ENCODE measurements at places on chromosomes 4 and X.
A peak's percentile ranks its signal among the peaks of the same experiment; 100 is the strongest.

DNA sequence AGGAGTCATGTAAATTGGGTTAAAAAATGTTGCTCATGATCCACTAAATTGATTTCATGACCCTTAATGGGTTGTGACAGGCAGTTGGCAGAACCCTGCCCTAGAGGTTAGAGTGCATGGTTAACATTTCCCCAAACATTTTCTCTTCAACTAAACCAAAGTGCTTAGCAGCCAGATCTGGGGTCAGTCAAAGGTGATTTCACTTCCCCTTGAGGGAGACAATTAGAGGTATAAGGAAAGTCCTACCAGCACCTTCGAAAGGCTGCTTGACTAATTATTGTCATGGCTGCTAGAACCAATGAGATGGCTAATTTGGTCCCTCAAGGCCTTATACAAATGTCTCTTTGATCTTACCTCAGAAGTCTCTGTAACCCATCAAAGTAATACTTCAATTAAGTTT, 30.9 kb upstream of the INTS6L start:
- H3K27me3 ChIP-seq = no peaks in the 10 kb centered on the region
- no peaks in the 10 kb centered on the region for H3K36me3 ChIP-seq
- no peak for DNase-seq
- peaks cover 3% of the 10 kb centered on the region for H3K4me1 ChIP-seq
- no peak overlapping the region for H3K27ac ChIP-seq
- no peak overlapping the region for H3K4me3 ChIP-seq

- DNase-seq = no peak
- H3K36me3 ChIP-seq = no peaks in the 10 kb centered on the region
- H3K4me3 ChIP-seq = no peak overlapping the region
- no peaks in the 10 kb centered on the region for H3K4me1 ChIP-seq
- no peak overlapping the region for H3K27ac ChIP-seq
- H3K27me3 ChIP-seq = no peaks in the 10 kb centered on the region
Measured at GRCh38 chrX:111467896-111468295, 43.5 kb upstream of the SERTM2 start.

DNA sequence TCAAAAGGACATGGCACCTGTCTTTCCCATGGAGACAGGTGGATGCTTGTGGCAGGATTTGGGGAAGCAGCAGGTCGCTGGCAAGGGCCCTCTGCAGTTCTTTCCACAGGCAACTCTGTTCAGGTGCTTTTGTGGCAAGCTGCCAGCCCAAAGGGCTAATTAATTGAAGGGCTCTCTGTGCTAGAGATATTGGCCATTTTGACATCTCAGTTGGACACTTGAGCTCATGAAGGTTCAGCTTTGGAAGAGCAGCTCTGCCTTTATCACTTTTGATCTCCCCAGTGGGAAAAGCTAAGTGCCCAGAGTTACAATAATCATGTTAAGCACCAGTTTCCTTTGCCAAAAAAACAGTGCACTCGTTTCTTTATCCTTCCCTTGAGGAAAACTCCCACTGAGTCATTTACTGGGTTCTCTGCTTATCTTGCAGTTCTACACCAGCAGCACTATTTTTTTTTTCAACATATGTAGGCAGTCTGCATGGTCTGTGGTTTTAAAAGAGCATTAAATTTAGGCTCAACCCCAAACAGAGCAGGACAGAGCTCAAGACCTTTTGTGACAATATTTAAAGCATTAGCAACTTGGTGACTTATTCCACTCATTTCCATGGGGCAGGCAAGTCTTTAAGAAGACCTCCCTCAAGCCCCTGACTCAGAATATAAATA, 336.4 kb upstream of the RASGEF1B start:
- no peak overlapping the region for H3K4me3 ChIP-seq
- H3K36me3 ChIP-seq = no peaks in the 10 kb centered on the region
- peaks cover under 1% of the 10 kb centered on the region for H3K4me1 ChIP-seq
- no peak for DNase-seq
- H3K27me3 ChIP-seq = peaks cover 13% of the 10 kb centered on the region
- no peak overlapping the region for H3K27ac ChIP-seq

GRCh38 chrX:103674531-103675454, 11.7 kb downstream of the MORF4L2 start:
- H3K27me3 ChIP-seq = no peaks in the 10 kb centered on the region
- no peak for DNase-seq
- no peak overlapping the region for H3K27ac ChIP-seq
- H3K4me1 ChIP-seq = no peaks in the 10 kb centered on the region

- H3K36me3 ChIP-seq = no peaks in the 10 kb centered on the region
- no peak for DNase-seq
- H3K27me3 ChIP-seq = no peaks in the 10 kb centered on the region
- H3K4me3 ChIP-seq = no peak overlapping the region
- no peaks in the 10 kb centered on the region for H3K4me1 ChIP-seq
- no peak overlapping the region for H3K27ac ChIP-seq
Measured at GRCh38 chr4:91087743-91088142, 960.5 kb downstream of the CCSER1 start.

DNA sequence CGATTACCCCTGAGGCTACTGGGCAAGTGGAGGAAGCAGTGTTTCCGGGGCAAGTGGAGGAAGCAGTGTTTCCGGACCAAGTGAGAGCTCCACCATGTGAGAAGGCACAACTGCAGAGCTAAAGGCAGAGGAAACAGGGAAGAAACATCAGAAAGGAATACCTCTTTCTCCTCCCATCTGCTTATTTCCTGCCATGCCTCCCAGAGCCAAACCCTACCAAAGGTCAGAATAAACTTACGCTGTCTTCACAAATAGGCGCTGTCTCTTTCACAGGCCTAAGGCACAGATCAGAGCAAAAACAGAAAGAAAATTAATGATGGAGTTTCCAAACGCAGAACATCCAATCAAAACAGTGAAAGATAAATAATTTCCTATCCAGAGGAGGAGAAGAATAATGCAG, 153.0 kb downstream of the ATOH1 start:
- no peaks in the 10 kb centered on the region for H3K36me3 ChIP-seq
- no peak overlapping the region for H3K4me3 ChIP-seq
- no peak for DNase-seq

GRCh38 chr4:42488114-42488513, 90.8 kb downstream of the SHISA3 start:
- H3K4me3 ChIP-seq = no peak overlapping the region
- H3K27me3 ChIP-seq = no peaks in the 10 kb centered on the region
- peaks cover 2% of the 10 kb centered on the region for H3K36me3 ChIP-seq
- no peak for DNase-seq
- peaks cover 22% of the 10 kb centered on the region for H3K4me1 ChIP-seq

GRCh38 chrX:40201329-40201885, 103.6 kb upstream of the BCOR start:
- DNase-seq = peak; percentile 79
- H3K4me3 ChIP-seq = no peak overlapping the region
- peaks cover 22% of the 10 kb centered on the region for H3K4me1 ChIP-seq
- H3K27ac ChIP-seq = peak overlapping the region; percentile 95

- H3K36me3 ChIP-seq = no peaks in the 10 kb centered on the region
- no peak overlapping the region for H3K4me3 ChIP-seq
- no peaks in the 10 kb centered on the region for H3K4me1 ChIP-seq
- DNase-seq = no peak
- H3K27me3 ChIP-seq = no peaks in the 10 kb centered on the region
Measured at GRCh38 chrX:143115466-143115865, 89.7 kb downstream of the SPANXN4 start.

DNA sequence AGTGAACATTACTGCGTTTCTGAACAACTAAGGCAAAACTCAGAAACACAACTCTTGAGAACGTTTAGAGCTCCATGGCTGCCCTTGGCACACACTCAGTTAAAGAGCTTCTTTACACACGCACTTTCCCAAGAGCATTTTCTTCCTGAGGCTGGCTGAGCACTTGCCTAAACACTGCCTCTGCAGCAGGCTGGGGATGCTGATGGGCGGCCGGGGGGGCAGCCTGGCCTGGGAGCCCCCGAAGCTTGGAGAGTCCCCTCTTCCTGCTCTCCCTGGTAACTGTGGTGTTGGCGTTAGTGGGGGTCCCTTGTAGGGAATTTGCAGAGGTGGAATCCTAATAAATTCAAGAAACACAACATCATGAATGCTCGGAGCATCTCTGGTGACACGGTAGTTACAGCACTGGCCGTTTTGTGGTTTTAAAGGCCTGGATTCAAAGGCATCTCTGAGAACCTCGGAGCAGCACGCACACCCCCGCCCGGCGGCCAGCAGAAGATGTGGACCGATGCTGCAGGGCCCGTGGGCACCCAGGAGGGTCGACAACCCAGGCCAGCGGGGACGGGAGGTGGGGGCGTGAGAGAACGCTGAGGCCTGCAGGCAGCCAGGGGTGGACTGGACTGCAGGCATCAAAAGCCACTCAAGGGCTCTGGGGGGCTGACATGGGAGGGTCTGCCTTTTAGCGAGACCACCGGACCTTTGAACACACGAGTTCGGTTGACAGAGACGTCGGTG, 45.4 kb downstream of the FGFRL1 start:
- H3K27me3 ChIP-seq = peaks cover 28% of the 10 kb centered on the region
- H3K4me1 ChIP-seq = peaks cover 10% of the 10 kb centered on the region

- H3K36me3 ChIP-seq = no peaks in the 10 kb centered on the region
- no peaks in the 10 kb centered on the region for H3K27me3 ChIP-seq
- DNase-seq = no peak
- no peak overlapping the region for H3K4me3 ChIP-seq
- no peak overlapping the region for H3K27ac ChIP-seq
Measured at GRCh38 chr4:172819353-172819752, 349.3 kb upstream of the GALNT7 start.

GRCh38 chr4:39134683-39135306, 47.5 kb upstream of the WDR19 start:
- H3K27ac ChIP-seq = no peak overlapping the region
- no peak overlapping the region for H3K4me3 ChIP-seq
- no peak for DNase-seq
- peaks cover 10% of the 10 kb centered on the region for H3K4me1 ChIP-seq

- no peak overlapping the region for H3K4me3 ChIP-seq
- no peak overlapping the region for H3K27ac ChIP-seq
- H3K4me1 ChIP-seq = no peaks in the 10 kb centered on the region
- H3K36me3 ChIP-seq = no peaks in the 10 kb centered on the region
- no peak for DNase-seq
Measured at GRCh38 chr4:68074397-68074796, 55.3 kb downstream of the TMPRSS11F start.

DNA sequence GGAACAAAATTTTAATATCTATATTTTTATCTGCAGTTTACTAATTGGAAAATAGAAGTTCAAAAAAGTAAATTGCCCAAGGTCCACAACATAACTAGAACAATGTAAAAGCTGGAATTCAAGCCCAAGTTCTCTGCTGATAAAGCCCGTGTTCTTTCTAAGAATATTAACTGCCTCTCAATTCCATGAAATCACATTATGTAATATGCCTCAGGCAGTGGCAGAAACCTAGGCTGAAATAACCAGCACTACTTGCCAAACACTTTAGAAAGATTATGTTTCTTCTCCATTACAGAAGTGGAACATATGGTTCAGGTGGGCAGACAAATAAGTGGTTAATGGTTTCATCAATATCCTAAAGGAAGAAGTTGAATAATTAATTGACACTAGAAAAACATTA, 56.7 kb upstream of the ADGRL3 start:
- no peak for DNase-seq
- no peak overlapping the region for H3K27ac ChIP-seq
- H3K4me1 ChIP-seq = no peaks in the 10 kb centered on the region

DNA sequence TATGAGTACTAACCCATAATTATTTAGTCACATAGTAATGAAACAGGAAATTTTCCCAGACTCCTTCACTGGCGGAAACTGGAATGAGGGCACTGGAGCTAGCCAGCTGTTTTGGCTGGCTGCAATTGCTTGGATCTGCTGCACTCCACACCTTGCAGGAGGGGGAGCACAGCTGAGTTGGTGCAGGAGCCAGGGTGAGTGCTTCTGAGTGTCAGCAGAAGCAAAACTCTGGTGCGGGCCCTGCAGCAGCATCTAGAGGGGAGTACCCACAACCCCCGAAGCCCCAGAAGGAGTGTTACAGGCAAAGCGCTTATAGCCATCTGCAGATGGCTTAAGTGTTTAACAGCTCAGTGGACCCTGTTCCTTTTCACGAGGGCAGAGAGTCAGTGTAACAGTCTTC, 96.1 kb downstream of the RPA4 start:
- H3K36me3 ChIP-seq = no peaks in the 10 kb centered on the region
- H3K27me3 ChIP-seq = no peaks in the 10 kb centered on the region
- H3K4me1 ChIP-seq = no peaks in the 10 kb centered on the region

- peaks cover 22% of the 10 kb centered on the region for H3K36me3 ChIP-seq
- H3K4me1 ChIP-seq = peaks cover 77% of the 10 kb centered on the region
- peak overlapping the region; percentile 71 for H3K27ac ChIP-seq
- H3K27me3 ChIP-seq = no peaks in the 10 kb centered on the region
Measured at GRCh38 chr4:25857403-25857802, 5.4 kb downstream of the SEL1L3 start.

- no peak overlapping the region for H3K27ac ChIP-seq
- no peaks in the 10 kb centered on the region for H3K4me1 ChIP-seq
- no peak for DNase-seq
Measured at GRCh38 chrX:16347968-16348670, 180.8 kb downstream of the MAGEB17 start.

Measured in activated CD8-positive, alpha-beta memory T cell treated with anti-CD3 and anti-CD28 coated beads, Interleukin-2, amount 10 ng/mL, durations not matched to agents 7 days and 5 days (primary cell).